Mesenteric fat pad (tissue), 1 donor: ENCODE measurements at places on chromosomes 16 and 17. TPM values are rescaled to one million over a fixed set of nuclear protein-coding genes. Genes with fewer than 3 reads are reported as not detected.

The TMEM238L gene
- total RNA-seq: not detected

The ACSF2 gene
- 148 TPM for total RNA-seq

The RGS9 gene
- total RNA-seq: 3.2 TPM

The DPEP2NB gene
- not detected for total RNA-seq

The JUP gene
- total RNA-seq: 16.2 TPM

The SLC38A8 gene
- not detected for total RNA-seq

DNA sequence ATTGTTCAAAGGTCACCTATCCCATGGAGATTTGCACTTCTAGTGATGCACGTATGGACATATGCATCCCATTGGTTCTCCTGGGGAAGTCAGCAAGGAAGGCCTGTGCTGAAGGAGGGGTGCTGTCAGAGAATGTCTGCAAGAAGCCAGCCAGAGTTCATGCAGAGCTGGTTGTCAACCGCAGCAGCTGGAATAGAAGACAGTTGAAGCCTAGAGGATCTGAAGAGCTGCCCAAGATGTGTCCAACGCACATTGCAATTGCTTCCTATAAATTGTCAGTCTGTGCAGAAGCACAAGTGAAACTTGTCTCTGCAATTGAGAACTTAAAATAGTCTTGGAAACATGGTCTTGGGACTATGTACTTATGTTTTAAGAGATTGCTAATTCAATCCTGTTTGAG lies 82.1 kb upstream of the CNTNAP4 start:
- DNase-seq: no peak

GRCh38 chr17:70271200-70271599 lies 101.9 kb downstream of the KCNJ2 start:
- no peak for DNase-seq

- no peak for DNase-seq
Observed at GRCh38 chr17:14068542-14069250, 608 bp upstream of the COX10 start.

DNA sequence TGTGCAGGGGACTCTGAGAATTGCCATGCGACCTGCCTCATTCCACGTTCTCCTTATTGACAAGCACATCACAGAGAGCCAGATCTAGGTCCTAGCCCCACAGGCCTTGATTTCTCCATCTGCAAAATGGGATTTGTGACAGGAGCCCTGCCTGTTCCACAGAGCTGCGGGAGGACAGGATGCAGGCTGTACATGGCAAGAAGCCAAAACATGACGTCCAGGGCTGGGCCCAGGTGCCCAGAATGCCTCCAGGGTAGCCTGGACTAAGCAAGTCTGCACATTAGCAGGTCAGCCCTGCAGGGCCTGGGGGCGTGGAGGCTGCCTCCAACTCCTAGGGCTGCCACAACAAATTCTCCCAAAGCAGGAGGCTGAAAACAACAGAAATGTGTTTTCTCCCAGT lies 235.7 kb upstream of the SDK2 start:
- no peak for DNase-seq

DNA sequence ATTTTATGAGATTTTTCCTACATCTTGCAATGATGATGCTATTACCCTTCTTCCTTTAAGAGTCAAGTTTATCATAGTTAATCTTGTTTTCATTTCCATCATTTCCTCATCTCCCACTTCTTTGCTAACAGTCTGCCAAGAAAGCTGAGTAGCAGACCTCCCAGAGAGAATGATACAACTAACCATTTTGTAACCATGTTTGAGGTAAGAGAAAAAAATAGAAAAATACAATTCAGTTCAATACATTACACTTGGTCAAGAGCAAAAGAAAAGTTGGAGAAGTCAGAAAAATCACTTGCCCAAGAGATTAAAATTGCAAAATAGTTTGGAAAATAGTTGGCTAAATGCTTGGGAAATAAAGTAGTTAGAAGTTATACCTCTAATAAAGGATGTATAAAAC lies 154.4 kb downstream of the ABCA8 start:
- no peak for DNase-seq

- no peak for DNase-seq
Observed at GRCh38 chr17:29393436-29393835, 3.3 kb downstream of the TAOK1 start.

- no peak for DNase-seq
Observed at GRCh38 chr16:11179574-11179973, 76.4 kb downstream of the SOCS1 start.

- no peak for DNase-seq
Observed at GRCh38 chr16:67535201-67535600, 6.6 kb downstream of the RIPOR1 start.

GRCh38 chr17:17377071-17377967 lies 74.1 kb downstream of the NT5M start:
- no peak for DNase-seq

- no peak for DNase-seq
Observed at GRCh38 chr17:67503739-67504138, 126.7 kb downstream of the PITPNC1 start.

DNA sequence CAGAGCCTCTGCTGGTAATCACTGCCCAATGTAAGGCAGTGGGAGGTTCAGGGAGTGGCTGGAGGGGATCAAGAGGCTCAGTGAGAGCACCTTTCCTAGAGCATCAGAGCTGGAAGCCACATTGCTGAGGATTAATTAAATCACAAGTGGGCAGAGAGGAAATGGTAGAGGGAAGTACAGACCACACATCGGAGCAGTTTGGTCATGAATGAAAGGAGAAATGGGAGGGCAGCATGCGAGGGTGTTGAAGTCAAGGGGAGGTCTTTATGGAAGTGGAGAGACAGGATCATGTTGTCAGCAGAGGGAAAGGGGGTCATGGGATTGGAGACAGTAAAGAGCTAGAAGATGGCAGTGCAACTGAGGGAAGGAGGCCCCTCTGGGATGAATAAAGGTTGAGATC lies 2.3 kb downstream of the CCL17 start:
- DNase-seq: no peak

DNA sequence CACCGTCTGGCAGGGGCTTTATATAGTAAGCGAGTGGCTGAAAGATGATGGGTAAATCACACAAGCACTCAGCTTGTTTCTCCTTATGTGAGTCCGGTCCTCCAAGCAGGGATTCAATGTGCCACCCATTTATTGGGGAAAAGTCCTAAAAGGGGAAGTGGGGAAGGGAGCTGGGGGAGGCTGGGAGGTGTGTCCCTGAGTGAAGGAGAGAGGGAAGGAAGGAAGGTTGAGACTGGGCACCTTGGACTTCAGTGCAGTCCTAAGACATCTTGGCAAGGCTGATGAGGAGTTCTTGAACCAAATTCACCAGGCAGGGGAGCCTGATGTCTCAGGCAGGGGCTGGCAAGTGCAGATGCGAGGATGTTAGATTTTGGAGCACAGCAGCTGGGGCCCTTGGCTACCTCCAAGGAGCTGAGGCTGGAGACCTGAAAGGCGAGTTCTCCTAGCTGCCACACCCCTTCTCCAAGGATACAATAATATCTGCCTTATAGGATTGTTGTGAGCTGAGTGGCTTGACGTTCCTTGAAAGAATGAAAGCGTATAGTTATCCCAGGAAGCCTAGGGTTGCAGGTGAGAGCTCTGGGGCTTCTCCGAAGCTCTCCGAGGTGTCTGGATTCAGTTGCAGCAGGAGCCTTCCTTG lies 23.0 kb upstream of the CYLD start:
- no peak for DNase-seq

- DNase-seq: no peak
Observed at GRCh38 chr16:85206472-85207356, 94.4 kb upstream of the CIBAR2 start.

DNA sequence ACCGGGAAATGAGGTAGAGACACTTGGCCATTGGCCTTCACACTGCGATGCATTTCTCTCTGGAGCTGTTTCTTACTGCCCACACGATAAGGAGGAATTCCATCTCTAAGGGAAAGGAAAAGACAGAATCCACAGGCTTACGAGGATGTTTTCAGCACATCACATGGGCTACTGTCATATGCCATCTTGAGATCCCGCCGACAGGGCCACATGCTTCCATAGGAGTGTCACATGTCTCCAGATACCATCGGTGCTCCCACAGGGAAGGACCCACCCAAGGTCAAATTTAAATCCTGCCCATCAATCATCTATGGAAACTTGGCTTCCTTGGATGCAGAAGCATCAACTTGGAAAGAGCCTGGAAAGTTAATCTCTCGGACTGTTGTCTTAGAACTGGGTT lies 20.0 kb downstream of the AXIN2 start:
- DNase-seq: no peak

- DNase-seq: no peak
Observed at GRCh38 chr17:46822388-46822921, 4.0 kb upstream of the WNT3 start.

DNA sequence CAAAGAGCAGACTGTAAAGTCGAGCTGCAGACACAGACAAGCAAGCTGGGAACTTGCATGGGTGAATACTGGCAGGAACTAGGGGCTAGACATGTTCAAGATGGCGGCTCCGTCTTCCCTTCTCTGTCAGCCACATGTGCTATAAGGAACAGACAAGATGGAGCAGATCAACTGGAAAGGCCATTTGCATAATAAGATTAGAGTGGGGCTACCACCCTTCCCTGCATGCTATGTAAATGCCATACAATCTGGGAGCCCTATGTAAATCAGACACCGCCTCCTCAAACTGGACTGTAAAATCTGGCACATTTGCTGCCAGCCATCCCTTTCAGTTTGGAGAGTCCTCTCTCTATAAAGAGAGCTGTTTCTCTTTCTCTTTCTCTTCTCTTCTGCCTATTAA lies 640.1 kb upstream of the CDH8 start:
- DNase-seq: no peak

DNA sequence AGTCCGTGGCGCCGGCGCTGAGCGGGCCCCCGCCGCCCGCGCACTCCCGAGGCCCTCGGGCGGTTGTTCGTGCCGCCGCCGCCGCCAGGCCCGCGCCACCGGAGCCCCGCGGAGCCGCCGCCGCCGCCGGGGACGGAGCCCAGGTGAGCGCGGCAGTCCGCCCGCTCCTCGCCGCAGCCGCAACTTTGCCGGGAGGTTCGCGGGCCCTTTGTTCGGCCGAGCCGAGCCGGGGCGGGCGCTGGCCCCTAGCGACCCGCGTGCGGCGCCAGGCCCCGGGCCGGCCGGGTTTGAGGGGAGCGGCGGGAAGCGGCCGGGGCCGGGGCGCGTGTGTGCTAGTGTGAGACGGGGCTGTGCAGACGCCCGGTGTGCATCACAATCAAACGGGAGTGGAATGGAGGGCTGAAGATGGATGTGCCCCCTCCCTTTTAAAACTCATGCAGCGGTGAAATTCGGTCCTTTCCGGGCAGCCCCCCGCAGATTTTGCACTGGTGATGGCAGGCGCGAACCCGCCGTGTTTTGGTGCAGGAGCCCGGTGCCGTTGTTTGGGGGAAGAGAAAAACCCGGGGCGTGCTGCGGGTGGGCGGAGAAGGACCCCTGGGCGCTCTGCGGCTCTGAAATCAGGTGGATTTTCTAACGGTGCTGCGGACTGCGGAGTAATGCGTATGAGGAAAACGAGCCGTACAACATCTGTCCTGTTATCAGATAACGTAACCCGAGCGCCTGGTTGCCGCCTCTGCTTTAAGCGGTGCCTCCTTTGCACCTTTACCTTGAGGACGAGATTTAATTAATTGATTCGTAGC lies 823 bp downstream of the TNRC6C start:
- DNase-seq: no peak

DNA sequence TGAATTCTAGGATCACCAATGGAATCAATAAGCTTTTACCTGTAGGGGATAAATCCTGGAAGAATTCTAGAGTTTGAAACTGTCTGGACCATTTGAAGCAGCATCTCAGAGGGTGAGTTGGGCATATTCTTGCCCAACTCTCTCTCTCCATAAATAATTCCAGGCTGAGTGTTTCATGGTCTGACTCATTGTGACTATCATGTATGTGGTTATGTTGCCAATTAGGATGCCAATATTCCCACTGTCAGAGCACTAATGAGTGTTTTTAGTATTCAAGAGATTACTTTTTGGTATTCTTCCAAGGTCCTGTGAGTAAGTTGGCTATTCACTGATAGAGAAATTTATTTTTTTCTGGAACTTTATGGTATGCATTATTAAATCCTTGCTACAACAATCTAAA lies 456.9 kb downstream of the TOX3 start:
- DNase-seq: no peak

- DNase-seq: no peak
Observed at GRCh38 chr17:83100853-83101391, 21.5 kb downstream of the METRNL start.

DNA sequence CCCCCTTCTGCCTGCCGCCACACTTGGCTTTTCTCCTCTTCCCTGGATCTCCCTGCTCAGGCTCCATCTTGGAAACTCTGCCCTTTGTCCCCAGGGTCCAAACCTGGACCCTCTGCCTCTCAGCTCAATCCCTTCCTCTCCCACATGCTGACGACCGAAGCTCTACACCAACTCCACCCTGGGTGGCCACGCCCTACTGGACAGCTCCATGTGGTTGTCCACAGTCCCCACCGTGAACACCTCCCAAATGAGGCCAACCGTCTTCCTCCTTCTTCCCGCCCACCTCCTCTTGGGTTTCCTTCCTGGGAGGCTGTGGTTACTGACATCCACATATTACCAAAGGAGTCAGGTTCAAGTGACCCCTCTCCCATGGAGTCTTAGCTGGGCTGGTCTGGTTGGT lies 22.6 kb upstream of the MLKL start:
- no peak for DNase-seq

DNA sequence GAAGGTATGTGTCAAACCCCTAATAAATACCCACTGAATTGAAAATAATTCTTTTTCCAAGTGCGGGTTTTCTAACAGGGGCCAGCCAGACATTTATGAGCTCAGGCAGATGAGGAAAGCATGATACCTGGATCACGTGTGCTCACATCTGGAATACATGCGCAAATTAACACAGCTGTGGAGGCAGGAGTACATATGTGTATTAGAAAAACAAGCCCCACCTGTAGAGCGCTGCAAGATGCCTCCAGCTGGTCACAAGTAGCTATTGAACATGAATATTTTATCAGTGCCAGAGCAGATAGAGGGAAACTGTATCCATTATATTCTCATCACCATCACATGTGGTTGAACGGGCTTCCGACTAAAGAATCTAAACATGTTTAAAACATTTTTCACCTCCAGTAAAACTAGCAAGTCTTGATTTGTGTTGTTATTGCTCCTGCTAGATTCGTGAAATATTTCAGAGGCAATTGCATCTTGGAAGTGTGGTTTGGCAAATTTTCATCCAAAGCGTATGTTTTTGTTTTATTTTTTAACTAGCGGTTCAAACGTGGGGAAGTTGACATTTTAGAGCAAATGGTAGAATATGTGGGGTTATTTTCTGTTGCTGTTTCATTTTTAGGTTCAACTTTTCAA lies 482.8 kb downstream of the CDH13 start:
- no peak for DNase-seq

DNA sequence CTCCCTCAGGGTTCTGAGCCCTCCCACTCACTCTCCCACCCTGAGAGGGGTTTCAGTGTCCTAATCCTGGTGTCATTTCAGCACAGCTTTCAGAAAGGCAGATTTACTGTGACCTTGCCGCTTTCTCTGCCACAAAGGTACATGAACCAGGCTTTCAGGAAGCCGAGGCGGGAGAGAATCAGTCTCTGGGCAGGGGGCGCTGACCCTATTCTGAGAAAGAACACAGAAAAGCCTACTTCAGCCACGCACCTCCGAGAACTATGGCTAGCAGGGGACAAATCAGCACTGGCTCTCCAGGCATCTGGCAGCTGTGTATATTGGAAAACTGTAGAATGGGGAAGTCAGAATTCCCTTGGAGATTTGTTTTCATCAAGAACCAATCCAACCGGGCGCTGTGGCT lies 57.7 kb upstream of the BCAR1 start:
- DNase-seq: no peak
